ENCODE measurements at places on chromosomes 2 and 18.

DNA sequence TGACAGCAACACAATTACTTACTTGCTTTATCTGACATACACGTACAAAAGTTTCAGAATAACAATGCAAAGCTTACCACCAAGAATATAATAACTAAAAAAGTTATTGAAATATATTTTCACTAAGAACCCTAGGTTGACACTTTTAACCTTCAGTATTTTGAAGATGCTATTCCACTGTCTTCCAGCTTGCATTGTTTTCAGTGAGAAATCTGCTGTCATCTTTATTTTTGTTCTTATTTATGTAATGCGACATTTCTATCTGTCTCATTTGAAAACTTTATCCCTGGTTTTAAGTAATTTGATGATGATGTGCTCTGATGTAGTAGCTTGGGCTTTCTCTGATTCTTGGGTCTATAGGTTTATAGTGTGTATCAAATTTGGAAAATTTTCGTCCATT, 165.0 kb upstream of the SMIM21 start:
- DNase-seq = no peak

DNA sequence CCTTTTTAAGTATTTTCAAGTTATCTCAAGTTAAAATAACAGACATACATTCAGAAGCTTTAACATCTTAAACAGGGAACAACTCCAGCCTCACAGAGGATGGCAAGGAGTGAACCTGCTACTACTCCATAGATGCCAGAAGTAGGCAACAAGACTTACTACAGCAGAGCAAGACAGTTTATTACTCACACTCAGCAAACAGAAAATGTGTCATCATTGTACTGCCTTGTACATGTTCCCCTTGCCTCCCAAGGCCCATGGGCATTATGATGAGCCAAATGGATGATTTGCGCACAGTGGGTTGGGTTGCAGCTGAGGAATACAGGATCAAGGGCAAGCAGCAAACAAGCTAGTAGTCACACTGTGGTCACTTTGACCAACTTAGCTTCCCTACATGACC, 80.6 kb upstream of the VRK2 start:
- no peak for DNase-seq

- DNase-seq = no peak
Measured at GRCh38 chr2:52919673-52920072, 847.9 kb upstream of the CHAC2 start.

DNA sequence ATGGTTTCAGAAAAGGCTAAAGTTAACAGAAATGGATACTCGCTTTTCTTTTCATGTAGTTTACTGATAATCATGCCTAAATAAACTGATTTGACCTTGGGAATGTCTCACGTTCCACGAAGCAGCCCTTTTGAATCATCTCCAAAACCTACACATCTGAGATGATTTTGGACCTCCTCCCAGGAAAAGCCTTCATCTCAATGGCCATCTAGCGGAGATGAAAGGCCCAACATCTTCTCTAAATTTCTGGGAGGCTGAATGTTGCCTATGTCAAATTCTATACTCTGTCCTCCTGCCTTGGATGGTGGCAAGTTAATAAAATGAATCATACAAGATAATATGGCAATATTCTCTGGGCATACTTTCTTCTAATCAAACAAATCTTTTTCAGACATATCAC, 448.5 kb downstream of the ZEB2 start:
- DNase-seq = no peak

- no peak for DNase-seq
Measured at GRCh38 chr2:121334581-121335293, 49.7 kb upstream of the TFCP2L1 start.

DNA sequence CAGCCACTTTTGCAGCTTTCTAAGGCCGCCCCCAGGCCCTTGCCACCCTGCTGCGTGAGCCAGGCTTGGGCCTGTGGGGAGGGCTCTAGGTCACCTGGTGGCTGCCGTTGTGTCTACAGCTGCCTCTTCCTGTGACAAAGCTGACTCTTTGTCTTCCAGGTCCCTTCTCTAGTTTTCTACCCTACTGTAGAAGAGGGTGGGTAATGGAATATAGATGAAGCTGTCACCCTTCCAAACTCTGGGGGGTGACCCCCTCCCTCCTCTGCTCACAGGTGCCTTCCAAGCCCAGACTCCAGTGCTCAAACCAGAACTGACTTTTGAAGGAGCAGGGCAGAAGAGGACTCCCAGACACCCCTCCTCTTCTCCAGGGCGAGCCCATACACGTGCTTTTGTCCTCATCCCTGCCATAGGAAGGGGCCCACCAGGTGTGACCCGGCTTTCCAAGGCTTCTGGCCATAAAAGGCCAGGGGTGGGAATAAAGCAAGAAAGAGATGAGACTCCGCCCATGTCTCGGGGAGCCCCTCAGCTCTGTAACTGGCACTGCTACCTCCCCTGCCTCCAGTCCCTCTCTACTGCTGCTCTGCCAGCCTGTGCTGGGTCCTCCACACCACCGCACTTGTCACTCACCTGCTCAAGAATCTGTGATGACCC, 17.9 kb upstream of the SDC1 start:
- no peak for DNase-seq

GRCh38 chr2:89833116-89833779, 1141.8 kb downstream of the RPIA start:
- no peak for DNase-seq

- DNase-seq = no peak
Measured at GRCh38 chr2:240507778-240508251, 50.0 kb downstream of the ANKMY1 start.

GRCh38 chr2:70961648-70961994, 16.8 kb upstream of the ANKRD53 start:
- DNase-seq = no peak

- DNase-seq = no peak
Measured at GRCh38 chr2:219452361-219453317, 18.0 kb downstream of the SPEG start.

DNA sequence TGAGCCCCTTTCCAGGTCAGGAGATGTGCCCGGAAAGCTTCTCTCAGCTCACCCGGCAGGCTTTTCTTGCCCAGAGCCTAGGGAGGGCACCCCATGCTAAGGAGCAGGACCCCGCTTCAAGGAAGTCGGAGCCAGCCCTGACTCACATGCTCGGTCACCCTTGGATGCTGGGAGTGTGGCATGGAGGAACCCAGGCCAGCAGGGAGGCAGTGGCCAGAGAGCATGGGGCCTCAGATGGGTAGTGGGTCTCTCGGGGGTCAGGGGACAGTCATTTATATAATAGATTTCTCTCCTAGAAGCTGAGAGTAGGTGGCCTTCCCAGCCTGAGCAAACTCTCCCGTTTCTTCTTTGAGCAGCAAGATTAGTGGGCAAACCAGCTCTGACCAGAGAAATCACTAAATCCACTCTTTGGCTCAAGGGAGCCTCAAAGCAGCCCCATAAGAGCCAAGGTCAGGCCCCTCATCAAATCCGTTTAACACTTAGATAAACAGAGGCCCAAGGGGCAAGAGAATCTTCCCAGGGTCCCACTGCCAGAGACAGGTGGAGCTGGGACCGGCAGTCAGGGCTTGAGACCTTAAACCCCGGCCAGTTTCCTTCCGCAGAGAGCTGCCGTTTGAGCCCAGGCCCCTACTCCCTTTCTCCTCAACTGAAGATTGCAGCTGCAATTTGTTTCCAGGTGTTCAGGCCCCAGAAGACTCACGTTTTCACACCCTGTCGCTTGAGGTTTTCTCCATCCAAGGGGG, 113.1 kb downstream of the CYP26B1 start:
- no peak for DNase-seq

GRCh38 chr18:32301361-32301760, 111.5 kb downstream of the MEP1B start:
- DNase-seq = no peak

GRCh38 chr2:65818873-65819451, 386.6 kb upstream of the SPRED2 start:
- peak; percentile 20 for DNase-seq

- no peak for DNase-seq
Measured at GRCh38 chr2:8623958-8624591, 57.8 kb upstream of the ID2 start.

- no peak for DNase-seq
Measured at GRCh38 chr2:112740527-112740926, 19.7 kb downstream of the NT5DC4 start.

- DNase-seq = peak; percentile 80
Measured at GRCh38 chr2:100730290-100730868, 89.6 kb upstream of the NPAS2 start.

DNA sequence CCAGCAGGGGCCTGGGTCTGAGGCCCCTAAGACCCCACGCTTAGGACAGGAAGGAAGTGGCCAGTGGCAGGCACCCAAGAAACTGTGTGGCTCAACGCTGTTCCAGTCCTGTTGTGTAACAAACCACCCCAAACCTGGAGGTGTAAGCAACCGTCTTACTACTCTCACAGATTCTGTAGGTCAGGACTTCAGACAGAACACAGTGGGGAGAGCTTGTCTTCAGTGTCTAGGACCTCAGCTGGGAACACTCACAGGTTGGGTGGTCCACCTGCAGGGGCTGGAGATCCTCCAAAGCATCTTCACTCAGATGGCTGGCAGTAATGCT, 123.0 kb downstream of the KLHL29 start:
- DNase-seq = no peak

- no peak for DNase-seq
Measured at GRCh38 chr18:48459016-48459415, 49.8 kb upstream of the ZBTB7C start.

- no peak for DNase-seq
Measured at GRCh38 chr2:229971298-229971790, 49.0 kb downstream of the FBXO36 start.

GRCh38 chr2:218192902-218193430, 24.0 kb upstream of the ARPC2 start:
- DNase-seq = no peak

DNA sequence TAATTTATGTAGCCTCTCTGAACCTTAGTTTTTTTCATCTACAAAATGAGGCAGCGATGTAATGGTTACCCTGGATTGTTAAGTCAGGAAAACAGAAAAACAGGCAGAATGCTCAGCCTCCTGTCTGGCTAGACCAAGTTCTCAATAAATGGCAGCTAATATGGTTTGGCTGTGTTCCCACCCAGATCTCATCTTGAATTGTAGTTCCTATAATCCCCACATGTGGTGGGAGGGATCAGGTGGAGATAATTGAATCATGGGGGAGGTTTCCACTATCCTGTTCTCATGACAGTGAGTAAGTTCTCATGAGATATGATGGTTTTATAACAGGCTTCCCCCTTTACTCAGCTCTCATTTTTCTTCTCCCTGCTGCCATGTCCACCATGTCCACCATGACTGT, 220.0 kb downstream of the CMPK2 start:
- peak; percentile 25 for DNase-seq

DNA sequence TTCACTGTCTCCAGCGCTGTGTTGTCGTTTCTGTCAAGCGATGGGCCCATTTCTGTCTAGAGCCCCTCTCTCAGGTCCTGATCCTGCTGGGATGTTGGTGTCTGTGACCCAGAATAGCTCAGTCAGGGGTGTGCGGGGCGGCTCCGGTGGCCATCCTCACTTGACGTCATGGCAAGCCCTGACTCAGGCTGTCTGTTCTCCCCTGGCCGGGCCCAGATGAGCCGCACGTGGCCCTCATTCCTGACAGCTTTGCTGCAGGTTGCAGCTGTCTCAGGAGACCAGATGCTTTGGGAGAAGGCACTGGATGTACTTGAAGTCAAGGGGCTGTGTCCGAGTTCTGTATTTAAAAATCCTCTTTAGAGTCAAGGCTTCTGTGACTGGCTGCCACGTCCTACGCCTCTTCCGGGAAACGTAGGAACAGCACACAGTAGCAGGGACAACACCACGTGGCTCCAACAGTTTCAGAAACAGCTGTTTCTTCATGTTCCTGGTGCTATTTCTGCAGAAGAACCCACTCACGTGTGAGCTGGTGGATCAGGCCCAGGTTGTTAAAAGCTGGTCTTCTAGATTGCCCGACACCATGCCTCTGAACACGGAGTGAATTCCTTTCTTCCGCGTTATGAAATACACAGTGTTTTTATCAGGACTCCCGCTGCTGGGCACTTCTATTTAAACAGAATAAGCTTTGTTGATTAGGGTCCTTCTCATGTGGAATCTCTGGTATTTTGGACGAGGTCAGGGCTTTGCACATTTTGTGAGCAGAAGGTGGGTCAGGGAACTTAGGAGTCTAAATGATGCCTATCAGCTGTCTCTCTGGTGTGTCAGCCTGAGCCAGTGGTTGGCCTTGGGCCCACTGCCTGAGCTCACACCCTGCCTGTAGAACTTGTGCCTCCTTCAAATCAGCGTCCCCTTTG, 28.3 kb upstream of the NTSR2 start:
- no peak for DNase-seq

DNA sequence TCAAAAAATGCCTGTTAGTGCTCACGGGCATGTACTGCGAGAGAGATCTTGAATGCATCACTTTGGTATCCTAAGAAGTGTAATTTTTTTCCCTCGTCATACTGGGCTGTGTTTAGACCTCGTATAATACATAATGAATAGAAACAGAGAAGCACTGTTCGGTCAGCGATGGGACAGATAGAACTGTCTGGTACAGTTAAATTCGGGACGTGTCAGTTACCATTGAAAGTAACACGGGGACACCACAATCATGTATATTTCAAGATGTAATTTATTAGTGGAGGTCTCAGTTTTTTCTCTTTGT, 1.8 kb downstream of the PKP4 start:
- no peak for DNase-seq

GRCh38 chr2:15154297-15154696, 406.8 kb downstream of the NBAS start:
- DNase-seq = no peak

DNA sequence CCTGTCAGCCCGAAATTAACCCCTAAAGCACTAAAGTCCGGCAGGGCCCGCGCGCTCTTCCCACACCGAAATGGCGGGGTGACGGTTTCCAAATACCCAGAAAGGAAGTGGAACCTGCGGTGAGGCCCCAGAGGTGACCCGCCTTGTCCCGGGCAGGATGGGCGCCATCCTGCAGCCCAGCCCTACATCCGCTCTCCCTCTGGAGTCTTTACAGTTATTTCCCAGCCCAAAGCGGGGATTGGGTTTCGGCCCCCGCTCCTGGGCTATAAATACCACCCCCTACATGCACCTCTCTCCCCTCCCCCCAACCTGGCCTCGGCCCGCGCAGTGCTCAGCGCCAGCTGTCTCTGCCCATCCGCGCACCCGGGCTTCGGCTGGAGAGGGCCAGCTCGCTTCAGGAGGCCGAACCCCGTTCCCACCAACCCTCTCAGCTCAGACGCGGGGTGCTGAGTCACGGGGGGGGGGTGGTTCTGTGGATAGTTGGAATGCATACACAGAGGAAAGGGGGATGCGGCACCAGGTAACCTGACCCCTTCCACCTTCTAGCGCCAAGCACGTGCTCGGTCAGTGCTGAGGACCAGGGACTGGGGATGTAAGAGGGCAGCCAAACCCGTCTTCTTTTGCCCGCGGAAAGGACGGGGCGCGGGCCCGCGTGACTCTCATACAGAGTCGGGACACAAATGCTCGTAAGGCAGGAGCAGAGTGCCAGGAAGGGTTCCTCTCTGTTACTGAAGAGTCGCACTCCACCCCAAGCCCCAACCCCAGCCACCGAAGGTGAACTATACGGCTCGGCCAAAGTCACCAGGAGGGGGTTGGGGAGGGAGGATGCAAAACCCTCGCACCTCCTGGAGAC, at the start of gene TUBA4B:
TSS of gene TUBA4B (plus strand) at position 344 of the 853 bp plus-strand sequence. CDS start at position 509, 165 bp downstream.
- no peak for DNase-seq

DNA sequence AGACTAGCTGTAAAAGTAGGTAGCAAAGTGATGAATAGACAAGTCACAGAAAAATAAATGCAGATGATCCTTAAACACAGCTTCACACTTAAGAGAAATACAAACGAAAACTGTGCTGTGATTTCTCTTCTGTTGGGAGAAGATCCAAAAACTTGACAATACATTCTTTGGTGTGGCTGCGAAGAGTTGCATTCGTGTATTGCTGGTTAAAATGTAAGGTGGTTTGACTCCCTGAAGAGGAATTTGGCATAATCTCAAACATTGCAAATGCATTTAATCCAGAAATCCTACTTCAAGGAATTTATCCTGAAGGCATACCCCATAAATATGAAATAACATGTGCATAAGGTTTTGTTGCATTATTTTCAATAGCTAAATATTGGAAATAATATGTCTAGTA, 7.1 kb downstream of the CCNYL1 start:
- no peak for DNase-seq
